Suppressor macrophage treated with lipopolysaccharide for 4 hours (primary cell): ENCODE measurements at places on chromosomes 1 and 21.

DNA sequence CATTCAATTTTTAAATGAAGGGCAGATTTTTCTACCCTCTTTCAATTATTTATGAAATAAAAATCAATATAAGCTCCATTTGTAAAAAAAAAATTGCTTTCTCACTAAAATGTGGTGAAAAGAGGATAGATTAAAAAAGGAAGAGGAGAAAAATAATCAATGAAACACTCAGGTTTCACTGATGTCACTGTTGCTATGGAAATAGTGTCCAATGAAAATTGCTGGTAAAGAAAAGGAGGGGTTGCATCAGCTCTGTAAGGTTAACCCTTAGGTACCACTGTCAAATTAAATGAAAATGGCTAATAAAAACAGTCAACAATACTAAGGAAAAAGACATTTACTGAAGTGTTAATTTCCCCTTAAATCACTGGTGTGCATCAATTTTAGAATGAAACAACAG is 91.6 kb upstream of the TTC39A start:
- no peak for DNase-seq

DNA sequence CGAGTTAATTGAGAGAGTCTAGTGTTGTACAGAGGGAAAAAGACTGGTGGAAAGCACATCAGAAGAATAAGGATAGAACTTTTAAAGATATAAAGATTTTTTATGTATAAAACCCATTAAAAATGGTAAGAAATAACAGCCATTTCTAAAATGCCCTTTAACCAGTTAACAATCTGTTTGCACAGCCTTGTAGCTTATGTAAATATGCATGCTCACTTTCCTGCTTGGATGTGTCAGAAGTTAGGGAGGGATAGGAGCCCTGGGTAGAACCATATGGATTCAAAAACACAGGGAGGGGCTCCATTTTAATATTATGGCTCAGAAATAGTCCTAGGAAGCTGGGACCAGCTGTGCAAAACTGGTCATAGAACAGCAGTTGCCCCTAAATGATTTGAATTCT is 4.5 kb upstream of the EDEM3 start:
- no peak for DNase-seq

- DNase-seq: peak; percentile 9
Measured at GRCh38 chr1:147821883-147822282, 61.5 kb upstream of the GJA5 start.

DNA sequence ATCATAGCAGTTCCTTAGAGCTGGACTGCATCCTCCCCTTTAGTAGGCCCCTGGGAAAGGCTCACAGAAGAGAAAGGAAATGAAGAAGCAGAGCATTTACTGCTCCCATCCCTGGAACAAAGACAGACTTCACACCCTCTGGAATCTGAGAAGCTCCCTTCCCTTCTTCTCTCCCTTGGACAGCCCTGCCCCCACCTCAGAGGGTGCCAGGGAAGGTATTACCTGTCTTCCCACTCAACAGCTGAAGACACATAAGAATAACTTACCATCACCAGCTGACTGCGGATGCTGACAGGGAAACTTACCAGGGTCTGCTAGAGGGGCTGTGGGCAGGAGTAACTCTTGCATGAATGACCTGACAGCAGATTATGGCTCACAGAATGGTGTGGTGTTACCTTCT is 14.1 kb upstream of the FAAH start:
- DNase-seq: no peak

DNA sequence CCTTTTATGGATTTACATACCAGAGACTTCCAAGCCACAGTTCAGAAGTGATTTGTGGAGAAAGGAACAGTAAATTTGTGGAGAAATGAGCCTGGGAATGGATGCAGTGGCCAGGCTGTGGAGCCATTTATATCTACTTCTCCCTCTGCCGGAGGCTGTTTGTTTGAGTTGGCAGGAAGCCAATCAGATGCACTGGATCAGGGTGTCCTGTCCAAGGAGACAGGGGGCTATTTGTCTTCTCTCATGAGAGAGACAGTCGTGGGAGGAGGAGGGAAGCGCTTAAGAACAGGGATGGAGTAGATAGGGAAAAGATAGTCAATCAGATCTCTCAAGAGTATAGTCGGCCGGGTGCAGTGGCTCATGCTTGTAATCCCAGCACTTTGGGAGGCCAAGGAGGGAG is 2.8 kb upstream of the HAPLN2 start:
- no peak for DNase-seq

GRCh38 chr1:15684468-15685291 is 560 bp downstream of the PLEKHM2 start:
- DNase-seq: peak; percentile 66

- peak; percentile 25 for DNase-seq
Measured at GRCh38 chr21:36550761-36551160, 70.8 kb upstream of the CLDN14 start.

GRCh38 chr1:211148366-211148765 is 14.4 kb upstream of the KCNH1 start:
- DNase-seq: no peak

DNA sequence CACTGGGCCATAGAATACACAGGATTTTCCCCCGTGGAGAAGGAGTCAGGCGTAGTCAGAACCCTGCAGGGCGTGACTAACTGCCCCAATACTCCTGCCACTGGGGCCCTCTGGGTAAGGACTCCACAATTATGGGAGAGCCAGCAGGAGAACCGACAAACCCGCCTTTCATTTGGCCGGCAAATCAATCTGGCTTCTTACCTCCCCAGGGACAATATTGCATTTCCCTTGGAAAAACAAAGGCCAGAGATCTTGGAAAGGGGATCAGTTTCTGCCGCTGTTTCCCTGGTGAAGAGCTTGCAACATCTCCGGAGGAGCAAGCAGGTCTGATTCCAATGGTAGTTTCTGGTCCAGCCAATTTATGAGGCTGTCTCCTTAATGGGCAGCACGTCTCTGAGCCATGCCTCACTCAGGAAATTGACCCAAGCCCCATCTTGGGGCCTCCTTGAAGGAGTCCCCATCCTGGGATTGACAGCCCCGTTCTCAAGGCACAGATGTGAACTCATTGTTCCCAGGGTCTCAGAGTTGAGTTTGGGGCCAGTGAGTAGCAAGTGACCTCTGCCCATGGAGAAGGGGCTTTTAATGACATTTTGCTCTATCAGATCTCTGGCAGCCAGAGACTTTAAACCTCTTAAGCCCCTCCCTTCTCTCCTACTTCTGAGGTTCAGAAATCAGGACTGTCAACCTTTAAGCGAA is 4.3 kb downstream of the TRABD2B start:
- DNase-seq: no peak

- no peak for DNase-seq
Measured at GRCh38 chr1:47986761-47987200, 10.4 kb downstream of the TRABD2B start.

DNA sequence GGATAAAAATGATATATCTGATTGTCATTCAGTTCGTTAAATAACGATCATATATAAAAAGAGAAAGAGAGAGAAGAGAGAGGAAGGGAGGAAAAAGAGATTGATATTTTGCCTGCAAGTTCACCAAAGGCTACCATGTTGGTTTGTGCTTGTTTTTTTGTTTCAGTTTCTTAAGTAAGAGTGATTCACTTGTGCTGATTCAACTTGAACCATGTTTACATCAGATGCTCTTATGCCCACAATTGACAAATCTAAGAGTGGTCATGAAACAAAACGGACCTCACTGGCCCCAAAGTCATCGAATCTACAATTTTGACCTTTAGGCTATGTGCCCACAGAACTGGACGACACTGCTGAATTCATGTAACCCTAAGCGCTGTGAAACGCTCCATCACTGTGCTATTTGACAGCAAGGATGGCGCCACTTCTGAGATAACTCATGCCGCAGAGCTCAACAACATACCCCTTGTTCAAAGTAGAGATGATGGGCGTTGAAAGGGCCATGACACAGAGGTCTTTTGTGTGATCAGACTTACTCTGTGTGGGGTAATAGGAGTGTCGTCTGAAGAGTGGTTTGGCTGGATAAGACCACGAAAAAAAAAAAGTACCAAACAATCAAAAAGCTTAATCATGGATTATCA is 481.4 kb downstream of the SETD4 start:
- DNase-seq: peak; percentile 62

GRCh38 chr1:87794788-87795614 is 466.3 kb downstream of the LMO4 start:
- no peak for DNase-seq

GRCh38 chr1:226548256-226549093 is at the start of gene STUM:
Gene STUM (plus strand): TSS chr1:226548764. CDS start chr1:226548905, 141 bp downstream.
- peak; percentile 48 for DNase-seq
